Daoy (cell line): ENCODE measurements at places on chromosomes 1 and 21. TPM values are rescaled to one million over a fixed set of nuclear protein-coding genes. Genes with fewer than 3 reads are reported as not detected.

DNA sequence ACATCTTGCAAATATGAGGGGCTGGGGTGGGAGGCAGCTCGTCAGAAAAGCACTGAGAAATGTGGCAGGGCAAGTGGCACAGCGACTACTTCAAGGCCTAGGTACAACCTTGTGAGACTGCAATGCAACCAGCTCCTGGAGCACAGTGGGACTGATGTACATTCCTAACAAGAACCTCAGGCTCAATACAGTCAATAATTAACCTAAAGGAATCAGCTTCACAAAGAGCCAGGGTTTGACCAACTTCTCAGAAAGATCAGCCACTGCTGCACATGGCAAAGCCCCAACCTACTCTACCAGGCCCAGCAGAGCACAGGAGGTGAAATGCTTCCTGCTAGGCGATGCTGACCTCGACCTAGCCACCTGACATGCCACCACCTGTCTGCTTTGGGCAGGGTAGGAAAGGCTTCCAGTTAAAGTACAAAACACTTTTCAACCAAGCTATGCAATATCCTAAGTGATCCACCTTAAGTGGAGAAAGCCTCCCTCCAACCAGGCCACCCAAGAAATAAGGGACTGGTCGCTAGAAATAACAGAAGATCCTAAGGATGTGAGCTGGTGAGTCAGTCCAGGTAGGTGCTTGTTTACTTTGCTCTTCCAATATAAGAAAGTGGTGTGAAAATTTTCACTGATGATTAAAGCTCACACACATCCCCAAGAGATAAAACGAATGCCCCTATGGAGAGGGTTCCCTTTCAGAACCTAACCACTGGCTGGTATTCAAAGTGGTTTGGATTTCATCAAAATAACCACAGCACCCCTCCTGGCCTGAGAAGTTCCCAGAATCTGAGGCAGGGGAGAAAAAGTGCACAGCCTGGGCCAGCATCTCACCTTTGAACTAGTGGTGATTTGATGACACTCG, 2.1 kb downstream of the RIPK4 start:
- DNase-seq: no peak

C1orf226 gene
- total RNA-seq: 2.5 TPM in 1 of 2 replicates, not detected in the other

DNA sequence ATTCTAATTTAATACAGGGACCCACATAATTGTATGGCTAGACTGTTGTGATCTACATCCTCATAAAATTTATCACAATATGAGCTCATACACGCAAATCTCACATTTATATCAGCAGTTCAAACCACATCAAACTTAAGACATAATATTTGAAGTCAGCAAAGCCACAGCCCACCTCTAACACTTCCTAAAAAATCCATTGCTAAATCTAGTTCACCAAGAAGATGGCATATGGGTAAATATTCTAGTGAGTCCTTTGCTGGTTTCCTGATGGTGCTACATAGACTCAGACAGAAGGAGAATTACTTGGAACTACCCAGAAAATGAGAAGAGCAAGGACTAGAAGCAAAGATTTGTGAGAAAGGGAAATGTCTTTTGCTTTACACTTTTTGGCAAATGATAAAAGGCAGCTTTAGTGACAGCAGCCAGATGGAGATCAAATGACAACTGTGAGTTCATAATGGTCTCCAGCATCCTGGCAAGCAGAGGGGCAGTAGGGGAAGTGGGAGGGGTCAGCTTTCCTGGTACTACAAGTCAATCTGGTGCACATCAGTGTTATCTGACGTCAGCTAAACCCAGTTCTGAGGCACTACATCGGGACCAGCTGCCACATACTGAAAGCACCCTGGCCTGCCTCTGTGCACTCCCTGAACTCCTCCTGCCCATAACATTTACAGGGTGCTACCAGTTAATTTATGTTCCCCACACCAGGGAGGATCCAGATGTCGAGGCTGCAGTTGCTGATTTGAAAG, 10.6 kb upstream of the GADD45A start:
- peak; percentile 77 for DNase-seq

COL24A1 gene
- total RNA-seq: 0.06 and 0.09 TPM in 2 replicates

SF3B4 gene
- total RNA-seq: 8.9 and 16.2 TPM in 2 replicates

DNA sequence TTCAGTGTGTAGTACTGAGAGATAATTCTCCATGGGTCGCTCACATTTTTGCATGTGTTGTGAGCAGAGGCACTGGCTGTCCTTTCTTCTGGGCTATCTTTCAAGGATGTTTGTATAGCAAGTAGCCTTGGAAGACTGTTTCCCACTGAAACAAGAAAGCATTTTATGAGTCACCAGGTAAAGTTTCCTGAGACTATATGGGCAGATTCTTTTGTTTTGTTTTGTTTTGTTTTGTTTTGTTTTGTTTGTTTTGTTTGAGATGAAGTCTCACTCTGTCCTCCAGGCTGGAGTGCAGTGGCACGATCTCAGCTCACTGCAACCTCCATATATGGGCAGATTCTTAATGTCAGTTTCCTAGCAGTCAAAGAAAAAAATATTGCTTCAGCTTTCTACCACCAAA, 912.6 kb downstream of the TTLL7 start:
- no peak for DNase-seq

DNA sequence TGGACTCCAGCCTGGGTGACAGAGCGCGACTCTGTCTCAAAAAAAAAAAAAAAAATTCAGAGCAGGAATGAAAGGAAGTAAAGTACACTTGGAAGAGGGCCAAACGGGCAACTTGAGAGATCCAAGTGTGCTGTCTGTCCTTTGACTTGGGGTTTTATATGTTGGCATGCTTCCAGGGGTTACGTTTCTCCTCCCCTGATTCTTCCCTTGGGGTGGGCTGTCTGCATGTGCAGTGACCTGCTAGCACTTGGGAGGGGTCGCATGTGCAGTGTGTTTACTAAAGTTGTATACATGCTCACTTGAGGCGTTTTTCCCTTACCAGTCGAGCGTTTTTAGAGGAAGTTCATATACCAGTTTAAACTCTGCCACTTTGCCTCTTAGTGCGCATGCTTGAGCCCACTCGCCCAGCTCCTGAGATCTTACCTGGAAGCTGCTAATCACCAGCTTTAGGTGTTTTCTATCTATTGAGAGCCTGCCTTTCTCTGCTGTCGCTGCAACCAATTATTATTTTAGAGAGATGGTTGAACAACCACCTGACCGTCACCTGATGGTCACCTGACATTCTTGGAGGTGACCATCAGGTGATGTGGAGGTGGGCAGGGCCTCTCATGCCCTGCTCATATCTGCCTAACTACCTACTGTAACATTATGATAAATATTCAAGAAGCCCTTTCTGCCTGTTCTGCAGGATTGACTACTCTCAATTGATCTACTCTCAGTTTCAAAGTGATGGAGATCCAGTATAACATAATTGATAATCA, 140.1 kb downstream of the MACF1 start:
- no peak for DNase-seq

GRCh38 chr1:85578321-85579295, 2.0 kb upstream of the CCN1 start:
- peak; percentile 87 for DNase-seq

DNA sequence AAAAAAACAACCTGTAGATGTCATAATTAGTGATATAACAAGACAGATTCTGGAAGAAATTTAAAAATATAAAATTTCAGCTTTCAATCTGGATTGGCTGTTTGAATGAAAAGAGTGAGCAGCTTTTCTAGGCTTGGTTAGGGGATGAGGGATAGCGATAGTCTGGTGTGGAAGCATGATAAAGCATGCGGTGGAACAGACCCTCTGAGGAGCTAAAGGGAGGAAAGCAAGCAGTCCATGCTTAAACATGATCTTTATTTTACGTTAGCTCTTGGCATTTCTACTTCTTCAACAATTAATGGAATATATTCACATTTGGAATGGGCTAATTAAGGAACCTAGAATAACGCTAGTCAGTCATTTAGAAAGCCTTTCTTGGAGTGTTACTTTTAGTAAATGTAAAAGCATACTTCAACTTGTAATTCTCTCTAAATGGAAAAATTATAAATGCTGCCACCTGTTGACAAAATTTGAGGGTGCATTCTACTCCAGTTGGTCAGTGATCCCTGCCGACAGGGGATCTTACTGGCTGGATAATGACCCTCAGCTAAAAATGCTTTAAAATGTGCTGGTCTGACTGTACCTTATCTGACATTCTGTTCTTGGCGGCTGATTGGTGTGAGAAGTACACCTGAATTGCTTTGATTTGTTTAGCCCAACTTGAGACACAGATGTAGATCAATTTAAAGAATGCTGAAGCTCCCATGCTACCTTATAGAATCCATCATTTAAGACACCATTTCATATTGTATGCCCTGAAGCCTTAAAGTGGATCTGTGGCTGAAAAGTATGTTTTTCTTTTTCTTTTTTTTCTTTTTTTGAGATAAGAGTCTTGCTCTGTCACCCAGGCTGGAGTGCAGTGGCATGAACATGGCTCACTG, 61.2 kb downstream of the AK4 start:
- peak; percentile 28 for DNase-seq

DNA sequence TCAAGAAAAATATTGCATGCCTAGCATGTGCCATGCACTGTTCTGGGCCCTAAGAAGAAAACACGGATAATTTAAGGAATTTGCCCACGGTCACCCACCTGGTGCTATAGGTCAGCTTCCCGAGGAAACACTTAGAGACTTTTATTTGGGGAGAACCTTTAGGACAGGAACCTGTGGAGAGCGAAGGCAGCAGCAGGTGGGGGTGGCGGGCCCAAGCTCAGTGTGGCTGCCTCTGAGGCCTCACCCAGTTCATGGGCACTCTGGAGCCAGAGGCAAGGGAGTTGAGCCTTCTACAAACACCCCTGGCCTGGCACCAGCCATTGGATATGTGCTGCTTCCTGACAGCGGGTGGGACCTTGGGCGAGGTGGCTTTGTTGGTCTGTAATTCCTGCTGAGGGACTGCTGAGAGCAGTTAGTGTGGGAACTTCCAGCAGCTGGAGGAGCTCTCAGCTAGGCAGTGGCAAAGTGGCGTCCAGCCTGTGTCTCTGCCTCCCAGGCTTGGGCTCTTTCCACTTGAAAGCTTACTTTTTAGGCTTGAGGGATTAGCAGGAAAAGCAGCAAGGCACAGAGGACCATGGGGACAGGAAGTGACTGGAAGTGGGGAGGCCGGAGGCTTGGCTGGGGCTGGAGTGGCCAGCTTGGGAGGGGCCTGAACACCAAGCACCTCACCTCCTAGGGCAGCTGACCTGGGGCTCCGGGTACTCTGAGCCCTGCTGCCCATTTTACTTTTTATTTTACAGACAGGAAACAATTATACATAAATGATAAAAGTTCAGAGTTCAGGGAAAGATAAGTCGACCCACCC, 19.1 kb downstream of the MRPL37 start:
- no peak for DNase-seq

DNA sequence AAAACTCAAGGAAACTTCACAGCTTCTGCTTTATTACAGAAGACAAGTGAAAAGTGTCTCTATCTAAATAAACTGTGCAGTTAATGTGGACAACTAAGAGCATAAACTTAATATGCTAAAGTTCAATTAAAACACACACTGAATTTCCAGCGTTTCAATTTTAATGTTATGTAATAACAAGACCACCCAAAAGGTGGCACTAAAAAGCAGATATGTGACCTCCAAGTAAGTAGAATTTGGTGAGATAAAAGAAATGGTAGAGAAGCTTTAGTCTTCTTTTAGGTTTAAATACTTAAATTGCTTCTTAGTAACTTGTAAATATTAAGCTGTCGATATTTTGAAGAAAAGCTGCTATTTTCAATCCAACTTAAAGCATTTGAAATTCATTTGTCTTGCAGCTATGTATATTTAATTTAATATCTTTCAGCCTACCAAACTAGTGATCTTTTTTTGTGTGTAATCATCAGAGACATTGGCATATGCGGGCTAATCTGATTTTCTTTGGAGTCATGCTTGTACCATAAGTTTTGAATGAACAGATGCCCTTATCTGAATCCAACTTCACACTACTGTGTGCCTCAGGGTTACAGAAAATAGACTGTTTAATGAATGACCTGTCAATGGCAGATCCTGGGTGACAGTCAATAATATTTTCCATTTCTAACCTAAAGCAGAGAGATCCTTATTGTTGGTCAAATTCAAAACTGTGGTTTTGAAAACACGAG, 36.5 kb upstream of the ADAMTS1 start:
- DNase-seq: no peak

GRCh38 chr1:110292031-110292741, 47.0 kb upstream of the RBM15 start:
- peak; percentile 51 for DNase-seq

UBL4B gene
- not detected in 2 replicates for total RNA-seq

- DNase-seq: no peak
Measured at GRCh38 chr1:64140596-64140995, 62.8 kb upstream of the UBE2U start.

SLC1A7 gene
- total RNA-seq: not detected in 2 replicates

- DNase-seq: no peak
Measured at GRCh38 chr1:217776693-217777092, 145.5 kb downstream of the SPATA17 start.

DNA sequence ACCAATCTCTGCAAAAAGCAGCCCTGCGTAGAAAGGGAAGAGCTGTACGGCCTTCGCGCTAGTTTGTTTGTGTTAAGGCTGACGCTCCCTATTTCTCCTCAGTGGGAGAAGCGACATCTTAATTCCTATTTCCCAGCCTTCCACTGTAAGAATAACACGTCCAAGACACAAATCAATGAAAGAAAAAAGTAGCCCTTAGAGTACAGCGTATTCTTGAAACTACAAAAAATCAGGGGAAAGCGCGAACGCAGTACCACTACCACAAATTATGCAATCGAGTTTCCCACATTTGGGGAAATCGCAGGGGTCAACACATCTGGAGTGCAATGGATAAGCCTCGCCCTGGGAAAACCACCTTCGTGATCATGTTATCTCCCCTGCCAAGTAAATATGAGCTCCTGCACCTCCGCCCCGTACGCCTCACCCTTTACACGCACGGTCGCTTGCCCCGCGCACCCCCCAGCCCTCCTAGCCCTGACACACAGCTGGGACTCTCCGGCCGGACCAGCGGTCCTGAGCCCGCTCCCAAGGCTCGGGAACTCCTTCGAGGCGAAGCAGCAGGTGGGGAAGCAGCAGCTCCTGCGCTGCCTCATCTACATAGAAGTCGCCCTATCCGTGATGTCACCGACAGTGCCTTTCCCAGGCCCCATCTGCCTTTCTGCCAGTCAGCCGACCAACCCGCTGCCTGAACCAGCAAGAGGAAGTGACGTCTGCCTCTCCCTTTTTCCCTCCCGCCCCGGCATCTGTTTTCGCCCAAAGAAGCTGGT, 94.7 kb downstream of the PPIAL4G start:
- peak; percentile 96 for DNase-seq

CA14 gene
- total RNA-seq: not detected in 2 replicates

- no peak for DNase-seq
Measured at GRCh38 chr1:190975827-190976226, 498.2 kb upstream of the BRINP3 start.

DNA sequence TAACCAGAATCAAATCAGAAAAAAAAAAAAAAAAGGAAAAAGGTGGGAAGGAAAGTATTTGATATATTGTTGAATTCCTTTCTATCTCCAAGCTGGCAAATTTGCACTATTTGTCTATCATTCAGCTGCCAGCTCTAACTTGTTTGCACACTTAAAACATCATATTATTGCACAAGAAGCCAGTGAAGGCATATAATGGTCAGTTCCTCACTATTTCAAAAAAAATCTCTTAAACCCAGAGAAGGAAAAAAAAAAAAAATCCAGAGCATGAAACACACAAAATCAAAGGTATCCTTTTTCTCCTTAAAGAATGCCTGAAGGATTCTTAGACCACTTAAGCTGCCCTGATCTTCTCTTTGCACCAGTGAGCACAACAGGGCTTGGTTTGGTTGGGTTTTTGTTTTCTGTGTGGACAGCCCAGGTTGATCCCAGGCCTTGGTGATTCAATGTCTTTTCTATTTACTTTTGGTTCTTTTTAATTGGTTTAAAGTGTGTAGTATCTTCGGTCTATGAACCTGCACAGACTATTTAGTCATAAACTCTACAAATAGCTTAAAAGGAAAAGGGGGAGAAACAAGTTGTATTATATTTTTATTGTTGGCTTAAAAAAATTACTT, 40.2 kb downstream of the DUSP10 start:
- DNase-seq: no peak

- DNase-seq: no peak
Measured at GRCh38 chr1:40922969-40923368, 56.5 kb upstream of the CTPS1 start.
